ENCODE measurements at places on chromosomes 7 and 10.

DNA sequence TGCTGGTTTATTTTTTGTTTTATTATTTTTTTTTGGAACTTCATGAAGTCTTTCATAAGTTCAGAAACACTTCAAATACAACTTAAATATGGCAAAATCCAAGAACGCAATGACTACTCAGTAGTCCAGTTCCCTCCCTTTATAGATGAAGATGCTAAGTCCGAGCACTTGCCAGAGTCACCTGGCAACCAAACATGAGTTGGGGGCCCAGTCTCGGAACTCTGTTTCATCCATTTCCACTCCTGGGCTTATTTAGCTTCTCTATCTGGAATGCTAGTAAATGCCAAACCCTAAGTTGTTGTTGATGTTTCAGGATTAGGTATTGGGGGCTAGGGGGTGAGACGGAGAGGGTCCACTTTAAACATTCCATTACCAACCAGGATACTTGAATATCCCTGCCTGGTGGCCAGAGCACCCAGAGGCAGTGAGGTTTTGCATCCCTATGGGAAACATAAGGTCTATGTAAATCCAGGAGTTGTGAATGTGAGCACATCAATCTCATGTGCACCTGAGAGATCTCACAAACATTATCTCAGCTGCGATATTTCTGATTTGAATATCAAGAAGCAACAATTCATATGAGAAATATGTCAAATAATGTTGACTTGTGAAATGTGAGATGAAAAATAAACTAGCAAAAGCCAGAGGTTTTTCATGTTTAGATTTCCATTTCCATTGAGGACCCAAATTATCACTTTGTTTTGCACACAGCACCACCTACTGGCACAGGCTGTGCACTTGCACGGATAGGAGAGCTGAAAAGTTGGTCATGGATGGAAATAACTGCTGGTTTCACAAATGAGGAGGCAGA is 129.3 kb downstream of the PKD1L1 start:
- DNase-seq = peak; percentile 50

DNA sequence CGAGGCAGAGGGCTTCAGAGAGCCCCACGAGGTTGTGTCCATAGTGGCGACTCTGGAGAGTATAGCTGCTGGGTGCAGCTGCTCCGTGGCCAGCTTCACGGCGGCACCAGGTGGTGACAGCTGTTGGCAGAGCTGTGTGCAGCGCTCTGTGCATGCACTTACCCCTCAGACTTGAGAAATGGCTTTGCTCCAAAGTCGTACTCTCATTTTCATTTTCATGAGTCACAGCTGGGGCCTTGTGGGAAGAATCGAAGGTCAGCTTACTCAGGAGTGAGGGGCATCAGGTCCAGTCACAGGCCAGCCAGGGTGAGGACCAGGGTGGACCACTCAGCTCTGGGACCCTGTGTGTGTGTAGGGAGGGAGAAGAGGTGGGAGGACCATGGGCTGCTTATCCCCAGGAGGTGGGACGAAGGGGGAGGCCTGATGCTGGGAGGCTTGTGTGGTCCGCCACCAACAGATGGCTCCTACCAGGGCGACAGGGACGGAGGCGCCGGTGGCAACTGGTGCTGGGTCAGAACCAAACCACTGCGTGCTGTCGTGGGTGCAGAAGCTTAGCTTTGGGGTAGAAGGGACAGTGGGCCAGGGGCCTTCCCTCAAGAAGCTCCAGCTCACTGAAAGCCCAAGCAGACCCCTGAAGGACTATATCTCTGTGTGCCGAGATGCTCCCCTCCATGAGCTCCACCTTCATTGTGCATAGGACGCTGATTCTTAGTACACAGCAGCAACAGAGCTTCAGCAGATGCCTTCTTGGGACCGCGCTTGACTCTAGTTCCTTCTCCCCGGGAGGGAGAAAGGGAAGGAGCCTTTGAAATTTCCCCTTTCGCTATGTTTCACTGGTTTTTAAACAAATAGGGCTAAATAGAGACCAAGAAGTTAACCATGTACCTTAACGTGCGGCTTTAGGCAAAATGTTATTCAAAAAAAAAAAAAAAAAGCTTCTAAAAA is 225.0 kb downstream of the CELF2 start:
- no peak for DNase-seq

DNA sequence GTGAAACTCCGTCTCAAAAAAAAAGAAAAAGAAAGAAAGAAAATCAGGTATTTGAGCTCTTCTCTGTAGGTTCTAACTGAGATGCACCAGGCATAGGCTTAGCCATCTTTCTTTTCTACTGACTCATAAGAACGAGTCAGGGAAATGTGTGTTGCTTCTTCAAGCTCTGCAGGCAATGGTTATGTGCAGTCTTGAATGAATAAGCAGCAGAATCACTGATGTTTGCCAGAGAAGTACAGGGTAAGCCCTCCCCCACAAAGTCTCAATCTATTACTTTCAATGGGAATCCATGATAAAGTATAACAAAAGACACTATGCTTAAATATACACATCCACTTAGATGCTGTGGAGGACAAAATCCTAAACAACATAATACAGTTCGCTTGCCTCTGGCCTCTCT is 239.2 kb downstream of the PARD3 start:
- no peak for DNase-seq

DNA sequence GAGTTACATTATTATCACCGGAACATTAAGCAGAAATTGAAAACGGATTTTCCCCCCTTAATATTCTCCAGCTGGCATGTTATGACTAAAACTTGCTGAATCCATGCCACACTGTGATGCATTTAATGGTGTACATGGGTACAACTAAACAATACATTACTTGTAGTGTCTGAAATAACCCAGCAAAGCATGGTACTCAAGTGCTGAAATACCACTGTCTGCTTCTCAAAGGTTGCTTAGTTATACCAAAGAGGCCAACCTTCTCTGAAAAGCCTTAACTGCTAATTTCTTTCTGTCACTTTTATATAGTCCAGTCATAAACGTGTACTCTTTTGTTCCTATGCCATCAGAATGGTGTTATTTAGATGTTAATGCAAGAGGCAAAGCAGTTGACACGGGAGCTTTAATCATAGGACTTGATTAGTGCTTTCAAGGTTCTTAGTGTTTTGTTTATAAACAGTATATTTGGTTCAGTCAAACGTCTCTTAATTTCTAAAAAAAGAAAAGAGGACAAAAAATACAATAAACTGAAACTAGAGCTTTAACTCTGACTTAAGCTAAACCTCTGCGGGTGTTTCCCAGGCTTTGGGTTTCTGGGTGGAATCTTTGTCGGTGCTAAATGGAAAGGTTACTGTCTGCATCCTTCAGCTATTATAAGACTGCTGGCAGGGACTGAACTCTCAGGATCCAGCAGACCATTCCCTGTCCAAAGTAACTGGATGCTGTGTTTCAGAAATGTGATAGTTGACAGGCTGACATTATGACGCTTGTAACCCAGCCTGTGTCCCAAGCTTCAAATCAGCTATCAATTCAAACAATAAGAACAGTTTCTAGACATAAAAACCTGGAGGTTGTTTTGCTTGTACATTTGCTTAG is 202.6 kb downstream of the PPP1R3A start:
- DNase-seq = no peak

- DNase-seq = no peak
Observed at GRCh38 chr7:39721345-39721744, 98.0 kb downstream of the RALA start.

Measured in stimulated activated CD4-positive, alpha-beta T cell treated with anti-CD3 and anti-CD28 coated beads, Interleukin-2, amount 100 ng/mL, for 48 hours (primary cell).